B cell (primary cell): ENCODE measurements at places on chromosomes 5 and 9. TPM values are rescaled to one million over a fixed set of nuclear protein-coding genes. Genes with fewer than 3 reads are reported as not detected.

GRCh38 chr5:149747141-149747832, 17.2 kb downstream of the PPARGC1B start:
- H3K36me3 ChIP-seq: no peaks in the 10 kb centered on the region
- H3K4me3 ChIP-seq: no peak overlapping the region
- H3K27ac ChIP-seq: no peak overlapping the region
- no peak for DNase-seq
- peaks cover 17% of the 10 kb centered on the region for H3K4me1 ChIP-seq
- no peaks in the 10 kb centered on the region for H3K27me3 ChIP-seq

ZNF454 gene
- total RNA-seq: 0.22 TPM in 1 of 2 replicates, not detected in the other

- H3K36me3 ChIP-seq: no peaks in the 10 kb centered on the region
- no peaks in the 10 kb centered on the region for H3K4me1 ChIP-seq
- H3K27me3 ChIP-seq: no peaks in the 10 kb centered on the region
- no peak for DNase-seq
These were observed 213.4 kb downstream of the PLK2 start for GRCh38 chr5:58246461-58246944.

INSL4 gene
- not detected in 2 replicates for total RNA-seq

- no peaks in the 10 kb centered on the region for H3K36me3 ChIP-seq
- no peaks in the 10 kb centered on the region for H3K27me3 ChIP-seq
- no peak overlapping the region for H3K4me3 ChIP-seq
- H3K27ac ChIP-seq: no peak overlapping the region
These were observed 266.2 kb downstream of the SPATA31D1 start for GRCh38 chr9:82254646-82255367.

GRCh38 chr5:71932131-71932654, 175.1 kb upstream of the MAP1B start:
- no peaks in the 10 kb centered on the region for H3K4me1 ChIP-seq
- no peak for DNase-seq
- no peaks in the 10 kb centered on the region for H3K36me3 ChIP-seq

DNA sequence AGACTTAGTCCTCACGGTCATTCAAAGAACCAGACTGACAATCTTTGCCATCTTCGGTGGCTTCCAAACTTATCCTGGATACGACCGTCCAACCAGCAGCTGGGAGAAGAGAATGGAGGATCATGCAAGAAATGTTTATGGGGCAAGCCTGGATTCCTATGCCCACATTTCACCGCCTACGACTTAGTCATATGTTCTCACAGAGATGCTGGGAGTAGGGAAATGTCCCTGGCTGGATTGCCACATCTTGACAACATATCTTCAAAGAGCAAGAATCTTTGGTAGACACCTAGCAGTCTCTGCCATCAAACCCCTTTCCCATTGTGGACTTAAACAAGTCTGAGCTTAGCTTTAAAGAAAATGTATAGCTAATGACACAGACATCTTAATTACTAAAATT, 5.0 kb downstream of the MED7 start:
- no peak overlapping the region for H3K4me3 ChIP-seq
- H3K27me3 ChIP-seq: no peaks in the 10 kb centered on the region
- H3K27ac ChIP-seq: no peak overlapping the region
- H3K4me1 ChIP-seq: peaks cover 13% of the 10 kb centered on the region

DNA sequence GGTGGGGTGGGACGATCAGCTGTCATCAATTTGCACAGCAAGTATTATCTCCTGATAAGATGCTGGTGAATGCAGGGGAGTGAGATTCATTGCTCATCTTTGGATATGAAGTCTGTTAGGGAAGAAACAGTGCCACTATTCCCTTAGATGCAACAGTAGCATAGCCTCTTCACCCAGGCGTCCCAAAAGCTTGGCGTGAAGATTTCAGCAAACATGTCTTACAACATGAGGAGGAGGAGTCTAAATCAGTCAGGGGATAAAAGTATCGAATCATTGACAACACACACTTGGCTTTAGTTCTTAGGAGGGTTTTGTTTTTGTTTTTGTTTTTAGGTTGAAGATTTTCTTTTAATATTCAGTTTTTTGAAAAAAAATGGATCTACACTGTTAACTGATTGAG, 26.5 kb downstream of the SNX18 start:
- H3K4me3 ChIP-seq: no peak overlapping the region
- H3K4me1 ChIP-seq: peaks cover 4% of the 10 kb centered on the region
- no peak overlapping the region for H3K27ac ChIP-seq
- H3K27me3 ChIP-seq: no peaks in the 10 kb centered on the region
- no peak for DNase-seq

IFNA21 gene
- not detected in 2 replicates for total RNA-seq
